ENCODE measurements at places on chromosomes 11 and 22.

DNA sequence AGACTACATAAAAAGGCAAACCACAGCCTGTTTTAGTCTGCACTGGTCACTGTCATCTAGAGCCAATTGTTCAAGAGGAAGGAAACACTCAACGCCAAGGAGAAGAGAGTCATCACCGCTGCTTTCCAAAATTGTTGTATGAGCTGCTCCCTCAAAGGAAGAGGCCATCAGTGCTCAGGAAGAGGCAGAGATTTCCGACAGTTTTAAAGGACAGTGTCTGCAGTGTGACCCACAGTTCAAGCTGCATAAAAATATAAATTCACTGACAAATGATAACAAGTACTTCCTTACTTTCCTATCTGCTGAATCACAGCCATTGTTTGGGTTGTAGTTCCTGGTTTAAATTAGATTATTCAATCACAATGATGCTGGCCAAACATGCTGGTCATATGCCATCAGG lies 16.4 kb downstream of the PRCP start:
- no peak for DNase-seq
- no peaks in the 10 kb centered on the region for H3K27me3 ChIP-seq
- no peaks in the 10 kb centered on the region for H3K4me1 ChIP-seq

DNA sequence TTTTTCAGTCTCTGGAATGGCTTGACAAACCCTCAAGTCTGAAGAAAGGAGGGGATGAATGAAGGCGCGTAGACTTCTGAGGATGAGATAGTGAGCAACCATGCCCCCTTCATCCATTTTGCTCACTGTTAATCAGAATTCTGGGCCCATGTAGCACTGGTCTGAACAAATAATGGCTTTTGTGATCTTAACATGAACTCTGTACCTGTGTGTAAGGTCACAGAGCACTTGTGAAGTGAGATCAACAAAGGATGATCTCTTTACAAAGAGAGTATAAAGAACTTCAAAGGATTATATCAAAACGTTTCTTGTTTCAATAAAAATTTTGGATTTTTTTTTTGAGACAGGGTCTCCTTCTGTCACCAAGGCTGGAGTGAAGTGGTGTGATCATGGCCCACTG lies 976.7 kb downstream of the OPCML start:
- no peak overlapping the region for H3K4me3 ChIP-seq
- H3K27me3 ChIP-seq = no peaks in the 10 kb centered on the region
- no peak overlapping the region for H3K27ac ChIP-seq

- no peak for DNase-seq
- peaks cover 21% of the 10 kb centered on the region for H3K4me1 ChIP-seq
- H3K4me3 ChIP-seq = no peak overlapping the region
- no peaks in the 10 kb centered on the region for H3K36me3 ChIP-seq
- no peaks in the 10 kb centered on the region for H3K27me3 ChIP-seq
These were observed 49.5 kb downstream of the ABTB2 start for GRCh38 chr11:34308049-34308912.

DNA sequence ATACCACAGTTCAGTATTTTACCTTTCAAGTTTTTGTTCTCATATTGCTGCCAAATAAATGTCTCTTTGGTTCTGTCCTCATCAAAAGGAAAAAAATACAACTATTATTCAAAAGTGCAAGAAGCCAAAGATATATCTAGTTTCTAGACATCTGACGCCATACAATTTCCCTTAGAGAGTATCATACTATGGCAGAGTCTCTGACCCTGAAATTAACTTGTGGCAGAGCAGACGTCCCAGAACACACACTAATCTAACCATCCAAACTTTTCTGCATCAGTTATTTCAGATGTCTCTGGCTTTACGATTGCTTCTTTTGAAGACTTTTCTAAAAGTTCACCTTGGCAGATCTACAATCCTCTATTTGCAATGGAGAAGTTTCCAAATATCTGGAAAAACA lies 2.7 kb downstream of the OR51T1 start:
- H3K4me3 ChIP-seq = no peak overlapping the region
- no peaks in the 10 kb centered on the region for H3K27me3 ChIP-seq
- H3K4me1 ChIP-seq = no peaks in the 10 kb centered on the region
- peak; percentile 51 for DNase-seq

GRCh38 chr11:100356035-100356434 lies 331.1 kb upstream of the ARHGAP42 start:
- no peaks in the 10 kb centered on the region for H3K4me1 ChIP-seq
- H3K4me3 ChIP-seq = no peak overlapping the region
- H3K36me3 ChIP-seq = no peaks in the 10 kb centered on the region
- DNase-seq = no peak
- H3K27ac ChIP-seq = no peak overlapping the region
